Right lung (tissue), 10 donors: ENCODE measurements at places on chromosomes 4 and X.

- no peak for DNase-seq
Measured at GRCh38 chrX:8867406-8867805, 66.2 kb upstream of the FAM9A start.

DNA sequence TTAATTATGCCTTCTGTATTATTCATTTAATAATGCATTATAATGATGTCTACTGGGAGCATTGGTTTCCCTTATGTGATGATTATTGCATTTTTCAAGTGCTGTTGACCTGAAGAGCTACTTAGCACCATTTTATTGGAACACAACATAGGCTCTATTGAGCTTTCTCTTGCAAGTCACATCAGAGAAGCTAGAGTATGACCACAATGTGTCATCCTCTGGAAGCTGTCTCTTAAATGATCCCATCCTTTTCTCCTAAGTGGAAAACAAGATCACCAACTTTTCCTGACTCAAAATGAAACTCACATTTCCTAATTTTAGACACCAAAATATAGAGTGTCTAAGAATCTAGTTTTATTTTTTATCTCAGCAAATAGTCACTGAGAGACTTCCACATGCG is 1451.9 kb downstream of the PCDH7 start:
- no peak for DNase-seq

GRCh38 chrX:132092439-132093065 is 35.3 kb downstream of the FRMD7 start:
- DNase-seq = peak; percentile 30

DNA sequence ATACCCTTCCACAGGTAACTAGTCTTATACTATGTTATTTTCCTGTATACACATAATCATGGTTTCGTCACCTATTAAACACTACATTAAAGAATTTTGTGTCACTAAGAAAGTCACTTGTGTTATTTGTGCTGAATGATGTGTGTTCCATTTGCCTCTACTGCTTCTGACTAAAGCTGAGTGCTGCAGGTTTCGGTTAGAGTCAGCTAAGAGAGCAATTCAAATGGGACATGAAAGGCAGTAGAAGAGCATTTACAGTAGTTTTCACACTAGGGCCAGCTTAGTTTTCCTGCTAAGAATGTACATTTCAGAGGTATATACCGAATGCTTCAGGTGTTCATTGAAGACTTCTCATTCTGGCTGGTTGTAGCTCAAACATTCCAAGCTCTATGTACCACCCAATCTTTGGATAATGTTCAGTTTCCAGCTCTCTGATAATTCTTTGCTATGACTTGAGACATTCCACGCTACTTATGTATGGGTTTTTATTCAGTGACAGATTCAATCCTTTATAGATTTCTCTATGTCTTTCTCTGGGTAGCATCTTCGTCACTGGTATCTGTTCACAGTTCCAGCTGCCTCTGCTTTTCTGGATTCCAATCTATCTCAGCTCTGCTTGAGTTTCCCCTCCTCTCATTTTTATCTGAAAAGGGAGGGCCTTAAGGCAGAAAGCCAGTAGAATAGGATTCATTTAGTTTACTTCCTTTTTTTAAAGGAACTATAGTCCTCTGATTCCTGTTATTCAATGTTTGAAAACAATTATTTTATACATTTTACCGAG is 164.4 kb downstream of the CXXC4 start:
- no peak for DNase-seq

GRCh38 chrX:143017272-143017671 is 8.5 kb upstream of the SPANXN4 start:
- DNase-seq = no peak

DNA sequence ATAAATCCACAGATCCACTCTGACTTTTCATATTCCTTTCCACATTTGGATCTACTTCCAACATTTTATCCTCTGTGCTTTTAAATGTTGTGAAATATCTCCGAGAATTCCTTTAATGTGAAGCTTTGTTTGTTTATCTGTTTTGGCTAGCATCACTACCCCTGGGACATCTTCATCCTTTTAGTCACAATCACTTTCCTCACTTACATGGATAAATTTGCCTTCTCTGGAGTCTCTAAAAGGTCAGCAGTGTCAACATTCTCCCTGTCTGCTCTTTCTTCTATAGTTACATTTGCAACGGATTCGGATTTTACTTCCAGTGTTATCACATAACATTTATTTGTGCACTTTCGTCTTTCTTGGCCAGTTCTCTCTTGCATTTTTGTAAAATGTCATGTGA is 34.2 kb upstream of the LRAT start:
- no peak for DNase-seq

DNA sequence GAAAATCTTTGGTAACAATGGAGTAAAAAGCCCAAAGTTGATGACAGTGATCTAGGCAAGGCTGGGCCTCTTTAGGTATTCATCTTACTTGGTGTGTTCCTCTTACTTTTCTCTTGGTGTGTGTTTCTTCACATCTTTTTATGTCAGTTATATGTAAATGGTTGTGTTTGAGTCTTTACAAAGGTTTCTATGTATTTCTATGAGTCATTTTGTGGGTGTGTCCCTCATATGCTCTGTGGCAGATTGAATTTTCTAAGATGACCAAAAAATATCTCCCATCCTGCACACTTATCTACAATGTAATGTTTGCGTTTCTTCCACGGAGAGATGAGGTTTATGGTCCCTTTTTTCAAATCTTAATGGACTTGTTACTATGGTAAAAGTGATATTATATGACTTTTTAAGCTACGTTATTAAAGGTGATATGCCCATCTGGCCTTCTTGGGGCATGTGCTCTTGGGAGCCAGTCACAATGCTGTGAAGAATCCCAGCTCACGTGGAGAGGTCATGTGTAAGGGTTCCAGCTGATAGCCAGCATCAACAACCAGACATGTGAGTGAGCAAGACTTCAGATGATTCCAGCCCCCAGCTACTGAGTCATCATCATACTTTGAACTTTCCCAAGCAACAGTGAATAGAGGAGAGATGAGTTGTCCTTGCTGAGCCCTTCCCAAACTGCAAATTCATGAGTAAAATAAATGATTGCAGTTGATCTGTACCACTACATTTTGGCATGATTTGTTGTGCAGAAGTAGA is 126.9 kb downstream of the CBLL2 start:
- no peak for DNase-seq

DNA sequence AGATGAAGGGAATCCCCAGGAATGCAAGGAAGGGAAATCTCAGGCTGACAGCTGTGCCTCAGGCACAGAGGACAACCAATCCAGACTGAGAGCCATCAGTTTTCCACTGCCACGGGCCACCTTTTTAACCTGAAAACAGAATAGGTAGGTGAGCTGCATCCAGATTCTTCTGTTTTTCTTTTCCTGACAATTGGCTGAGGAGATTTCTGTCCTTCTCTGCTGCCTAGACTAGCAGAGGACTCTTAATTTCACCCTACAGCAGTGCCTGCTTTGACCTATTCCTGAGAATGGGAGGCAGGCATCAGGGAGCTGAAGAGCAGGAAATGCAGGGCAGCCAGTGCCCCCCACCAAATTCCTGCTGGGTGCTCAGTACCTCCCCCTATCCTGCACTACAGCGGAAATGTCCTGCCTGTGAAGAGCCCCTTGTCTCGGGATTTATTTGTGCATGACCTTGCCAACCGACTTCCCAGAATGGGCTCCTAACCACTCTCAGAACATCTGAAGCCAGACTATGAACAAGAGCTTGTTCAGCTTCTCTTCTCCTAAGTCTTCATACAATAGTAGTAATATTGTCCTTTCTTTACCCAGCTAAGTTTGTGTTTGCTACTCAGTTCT is 65.1 kb downstream of the CASK start:
- no peak for DNase-seq

- DNase-seq = no peak
Measured at GRCh38 chr4:188300385-188300784, 161.1 kb downstream of the TRIML1 start.

GRCh38 chr4:138398322-138398721 is 156.2 kb upstream of the SLC7A11 start:
- DNase-seq = no peak

DNA sequence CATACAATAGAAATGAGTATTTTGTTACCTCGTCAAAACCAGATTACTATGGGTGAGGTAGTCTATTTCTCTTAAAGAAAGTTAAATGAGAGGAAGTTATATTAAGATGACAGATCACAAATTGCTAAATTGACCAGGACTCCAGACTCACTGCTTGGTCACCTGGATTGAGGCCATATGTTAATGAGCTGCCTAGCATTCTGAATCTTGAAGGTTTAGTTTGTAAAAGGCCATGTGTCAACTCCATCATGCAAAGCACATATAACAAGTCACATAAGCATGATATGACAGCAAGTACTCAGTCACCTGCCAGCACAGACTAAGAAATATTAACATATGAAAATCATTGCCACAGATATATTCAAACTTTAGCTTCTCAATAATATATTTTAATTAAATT is 72.6 kb downstream of the EPHA5 start:
- DNase-seq = no peak

DNA sequence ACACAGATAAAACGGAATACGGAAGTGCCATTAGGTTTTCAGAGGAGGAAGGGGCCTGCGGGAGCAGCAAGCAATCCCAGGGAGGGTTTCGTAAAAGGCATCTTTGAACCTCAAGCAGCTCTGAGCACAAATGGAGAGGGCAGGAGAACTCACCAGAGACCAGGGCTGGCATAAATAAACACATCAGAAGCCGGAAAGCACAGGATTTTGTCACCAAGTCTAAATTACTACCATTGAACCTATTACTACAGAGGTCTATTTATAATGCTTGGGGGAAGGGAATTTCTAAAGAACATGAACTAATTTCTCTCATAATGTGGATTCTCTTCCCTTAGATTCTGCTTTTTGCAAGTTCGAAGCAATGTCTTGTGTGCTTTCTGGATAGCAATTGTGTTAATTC is 39.6 kb upstream of the MBTPS2 start:
- no peak for DNase-seq

DNA sequence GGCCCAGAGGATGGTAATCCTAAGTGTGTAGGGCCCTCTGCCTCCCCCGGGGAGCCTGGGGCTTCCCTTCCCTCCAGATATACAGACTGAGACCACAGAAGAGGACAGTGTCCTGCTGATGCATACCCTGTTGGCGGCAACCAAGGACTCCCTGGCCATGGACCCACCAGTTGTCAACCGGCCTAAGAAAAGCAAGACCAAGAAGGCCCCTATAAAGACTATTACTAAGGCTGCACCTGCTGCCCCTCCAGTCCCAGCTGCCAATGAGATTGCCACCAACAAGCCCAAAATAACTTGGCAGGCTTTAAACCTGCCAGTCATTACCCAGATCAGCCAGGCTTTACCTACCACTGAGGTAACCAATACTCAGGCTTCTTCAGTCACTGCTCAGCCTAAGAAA is 1.9 kb downstream of the TRO start:
- DNase-seq = no peak

GRCh38 chrX:82945332-82945731 is 562.8 kb upstream of the POU3F4 start:
- DNase-seq = no peak

GRCh38 chrX:35166023-35166422 is 223.4 kb downstream of the FAM47B start:
- DNase-seq = peak; percentile 20

DNA sequence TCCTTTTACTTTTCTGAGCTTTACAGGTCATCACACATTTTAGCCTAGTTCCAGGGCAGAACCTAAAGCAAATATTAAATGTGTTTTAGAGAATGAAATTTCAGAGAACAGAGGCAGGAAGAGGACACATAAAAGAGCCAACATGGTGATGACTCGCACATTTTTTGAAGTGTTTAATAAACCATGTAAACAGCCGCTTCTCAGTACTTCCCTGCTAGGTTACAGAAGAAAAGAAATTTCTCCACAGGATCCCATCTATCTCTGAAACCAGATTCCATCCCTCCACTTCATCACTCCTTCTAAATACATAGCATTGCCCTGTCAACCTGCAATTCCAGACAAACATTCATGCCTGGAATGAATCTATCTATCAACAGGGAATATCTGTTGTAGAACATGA is 949.5 kb upstream of the PCDH7 start:
- no peak for DNase-seq

DNA sequence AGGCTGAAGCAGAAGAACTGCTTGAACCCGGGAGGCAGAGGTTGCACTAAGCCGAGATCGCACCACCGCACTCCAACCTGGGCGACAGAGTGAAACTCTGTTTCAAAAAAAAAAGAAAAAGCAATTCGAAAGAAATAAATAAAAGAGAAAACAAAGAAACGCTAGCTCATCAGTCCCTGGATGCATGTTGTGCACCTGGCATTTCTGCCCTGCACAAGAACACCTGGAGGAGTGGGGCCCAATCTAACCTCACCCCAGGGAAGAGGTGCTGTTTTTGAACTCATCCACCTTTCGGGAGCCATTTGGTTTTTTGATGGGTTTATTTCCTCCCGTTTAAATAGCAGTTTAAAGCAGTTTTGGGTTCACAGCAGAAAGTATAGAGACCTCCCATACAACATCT is 5.7 kb upstream of the MRFAP1 start:
- no peak for DNase-seq

DNA sequence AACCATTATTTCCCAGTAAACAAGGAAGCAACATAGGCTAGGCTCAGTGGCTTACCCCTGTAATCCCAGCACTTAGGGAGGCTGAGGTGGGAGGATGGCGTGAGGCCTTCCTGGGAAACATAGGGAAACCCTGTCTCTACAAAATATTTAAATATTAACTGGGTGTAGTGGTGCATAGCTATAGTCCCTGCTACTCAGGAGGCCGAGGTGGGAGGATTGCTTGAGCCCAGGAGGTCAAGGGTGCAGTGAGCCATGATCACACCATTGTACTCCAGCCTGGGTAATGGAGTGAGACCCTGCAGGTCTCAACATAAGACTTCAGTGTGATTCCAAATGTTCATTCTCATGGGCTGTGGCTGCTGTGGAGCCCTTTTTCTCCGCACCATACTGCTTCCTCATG is 34.9 kb downstream of the FHDC1 start:
- no peak for DNase-seq

GRCh38 chrX:108211301-108211700 is 119.7 kb downstream of the ATG4A start:
- no peak for DNase-seq

DNA sequence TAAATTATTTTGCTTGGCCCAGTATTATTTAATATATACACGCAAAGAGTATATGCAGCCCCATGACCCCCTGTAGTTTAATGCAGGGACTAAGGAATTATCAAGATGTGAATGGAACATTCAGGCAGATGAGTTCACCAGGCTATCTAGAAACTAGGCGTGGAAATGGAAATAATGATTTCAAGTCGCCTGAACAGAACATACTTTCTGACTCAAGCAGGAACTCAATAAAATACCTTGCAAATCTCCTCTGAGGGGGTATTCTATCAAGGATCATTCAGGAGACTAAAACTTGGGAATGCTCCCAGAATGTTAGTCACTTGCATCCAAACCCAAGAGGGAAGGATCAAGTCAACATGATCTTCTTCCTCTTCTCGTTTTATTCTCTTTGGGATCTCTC is 59.6 kb upstream of the RASSF6 start:
- no peak for DNase-seq

DNA sequence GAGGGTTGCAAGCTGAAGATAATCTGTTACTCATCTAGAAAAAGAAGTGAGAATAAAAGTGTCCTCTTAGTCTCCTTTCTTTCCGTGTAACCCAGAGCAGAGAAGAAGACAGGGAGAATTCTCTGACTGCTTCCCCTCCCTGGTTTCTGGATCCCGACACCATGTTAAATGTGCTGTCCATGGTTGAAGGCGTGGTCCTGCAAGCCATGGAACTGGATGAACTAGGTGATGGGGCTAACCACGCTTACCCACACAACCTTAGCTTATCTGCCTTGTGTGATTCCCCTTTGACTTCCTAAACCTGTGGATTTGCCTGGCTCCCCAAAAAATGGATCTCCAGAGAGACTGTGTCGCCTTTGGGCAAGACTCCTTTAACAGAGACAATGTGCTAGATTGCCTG is 907.6 kb downstream of the FSTL5 start:
- DNase-seq = no peak
